ENCODE measurements at places on chromosomes 5 and 9. TPM values are rescaled to one million over a fixed set of nuclear protein-coding genes. Genes with fewer than 3 reads are reported as not detected.

DNA sequence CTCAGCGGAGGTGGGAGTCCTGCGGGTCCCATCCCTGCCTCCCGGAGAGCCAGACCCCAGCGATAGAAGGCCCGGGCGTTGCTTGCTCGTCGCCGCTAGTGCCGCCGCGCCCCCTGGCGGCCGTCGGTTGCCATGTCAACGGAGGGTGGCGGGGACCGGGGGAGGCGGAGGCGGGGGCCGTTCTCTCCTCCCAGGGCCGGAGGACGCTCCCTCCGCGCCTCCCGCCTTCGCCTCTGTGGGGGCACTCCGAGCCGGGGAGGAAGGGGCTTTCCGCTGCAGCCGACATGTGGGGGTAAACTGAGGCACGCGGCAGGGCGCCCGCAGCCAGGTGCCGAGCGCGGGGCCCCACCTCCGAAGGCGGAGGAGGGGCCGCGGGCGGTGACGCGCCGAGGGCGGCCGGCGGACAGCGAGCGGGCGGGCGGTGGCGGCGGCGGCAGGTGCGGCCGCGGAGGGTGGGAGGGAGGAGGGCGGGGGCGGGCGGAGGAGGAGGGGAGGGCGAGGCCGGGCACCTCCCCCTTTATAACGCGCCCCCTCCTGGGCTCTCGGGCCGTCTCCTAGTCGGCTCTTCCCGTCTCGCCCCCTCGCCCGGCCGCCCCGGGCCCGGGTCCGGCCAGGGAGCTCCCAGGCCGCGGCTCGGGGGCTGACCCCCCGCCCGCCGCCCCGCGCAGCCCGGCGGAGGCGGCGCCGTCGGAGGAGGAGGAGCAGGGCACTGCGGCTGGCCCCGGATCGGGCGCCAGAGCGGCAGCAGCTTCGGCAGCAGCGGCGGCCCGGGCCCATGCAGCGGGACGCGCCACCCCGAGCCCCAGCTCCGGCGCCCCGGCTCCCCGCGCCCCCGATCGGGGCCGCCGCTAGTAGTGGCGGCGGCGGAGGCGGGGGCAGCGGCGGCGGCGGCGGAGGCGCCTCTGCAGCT lies 556 bp upstream of the CDK9 start:
- H3K4me1 ChIP-seq, result no peaks in the 10 kb centered on the region
- DNase-seq, result peak; percentile 92
- H3K27ac ChIP-seq, result peak overlapping the region; percentile 78
- H3K4me3 ChIP-seq, result peak overlapping the region; percentile 92
- H3K36me3 ChIP-seq, result peaks cover 8% of the 10 kb centered on the region
- H3K27me3 ChIP-seq, result no peaks in the 10 kb centered on the region

GRCh38 chr5:21067724-21068123 lies 1079.7 kb upstream of the CDH18 start:
- no peaks in the 10 kb centered on the region for H3K36me3 ChIP-seq
- H3K27ac ChIP-seq, result no peak overlapping the region
- no peak overlapping the region for H3K4me3 ChIP-seq
- no peaks in the 10 kb centered on the region for H3K27me3 ChIP-seq
- no peaks in the 10 kb centered on the region for H3K4me1 ChIP-seq
- no peak for DNase-seq

DNA sequence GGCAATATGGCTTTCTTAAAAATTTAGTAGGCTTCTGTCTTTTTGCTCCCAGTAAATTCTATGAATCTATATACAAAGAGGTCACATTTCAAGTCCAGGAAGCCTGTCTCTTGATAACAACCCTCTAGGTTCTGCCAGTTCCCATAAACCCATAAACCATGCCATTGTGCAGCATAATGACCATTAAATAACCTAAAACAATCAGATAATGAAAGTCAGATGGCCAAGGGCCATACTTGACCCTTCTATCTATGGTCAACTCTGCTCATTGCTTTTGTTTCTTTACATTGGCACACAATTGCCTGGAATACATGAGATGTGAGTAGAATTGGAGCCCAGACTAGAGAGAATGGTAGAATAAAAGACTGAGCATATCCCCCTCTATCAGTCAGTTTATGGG lies 305.4 kb upstream of the KIF2A start:
- H3K27me3 ChIP-seq, result no peaks in the 10 kb centered on the region
- no peaks in the 10 kb centered on the region for H3K4me1 ChIP-seq
- no peak for DNase-seq
- no peaks in the 10 kb centered on the region for H3K36me3 ChIP-seq
- H3K27ac ChIP-seq, result no peak overlapping the region

GRCh38 chr9:78939311-78940065 lies 632.3 kb upstream of the TLE4 start:
- no peak for DNase-seq
- H3K4me3 ChIP-seq, result no peak overlapping the region
- H3K4me1 ChIP-seq, result no peaks in the 10 kb centered on the region
- H3K27me3 ChIP-seq, result no peaks in the 10 kb centered on the region

- H3K36me3 ChIP-seq, result no peaks in the 10 kb centered on the region
- no peak overlapping the region for H3K27ac ChIP-seq
These were observed 412.2 kb upstream of the SLC24A2 start for GRCh38 chr9:20200991-20201431.

Gene LEAP2
- 2.1 TPM for total RNA-seq

Gene GMCL2
- total RNA-seq, result not detected

Gene OTP
- not detected for total RNA-seq

Gene PHYHD1
- total RNA-seq, result 20.5 TPM

Gene DMRTA1
- total RNA-seq, result 0.39 TPM
